ENCODE measurements at places on chromosomes 5 and 9.

GRCh38 chr5:61026004-61026403 is 81.0 kb downstream of the NDUFAF2 start:
- DNase-seq = no peak

DNA sequence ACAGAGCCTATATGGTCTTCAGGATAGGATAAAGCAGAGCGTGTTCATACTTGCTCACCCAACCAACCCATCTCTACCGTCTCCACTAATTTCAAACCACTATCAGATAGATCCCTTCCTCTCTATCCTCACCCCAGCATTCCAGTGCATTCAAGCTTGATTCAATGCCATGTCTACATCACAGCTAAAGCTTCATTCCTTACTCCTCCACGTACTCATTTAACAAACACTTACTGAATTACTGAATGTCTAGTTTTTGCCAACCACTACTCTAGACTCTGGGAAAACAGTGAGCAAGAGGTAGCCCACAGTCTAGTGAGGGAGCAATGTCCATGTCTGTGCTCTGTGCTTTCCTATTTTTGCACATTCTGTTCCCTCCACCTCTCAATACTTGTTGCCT is 163.5 kb upstream of the MSX2 start:
- DNase-seq = no peak

DNA sequence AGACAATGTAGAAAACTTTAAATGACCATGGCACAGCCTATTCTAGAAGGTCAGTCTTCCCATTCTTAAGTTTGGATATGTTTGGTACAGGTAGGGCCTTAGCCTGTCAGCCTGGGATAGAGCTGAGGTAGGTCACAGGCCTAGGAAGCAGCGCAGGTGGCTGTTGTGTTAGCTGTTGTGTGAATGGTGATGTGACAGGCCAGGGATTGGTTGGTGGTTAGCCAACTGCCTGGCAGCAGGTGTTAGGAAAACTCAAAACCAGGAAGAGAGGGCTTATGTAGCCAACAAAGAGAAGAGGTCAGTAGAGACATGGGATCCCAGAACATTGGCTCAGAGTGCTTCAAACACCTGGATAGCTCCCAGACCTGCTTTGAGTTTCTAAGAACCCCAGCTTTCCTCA is 84.2 kb downstream of the FBXO38 start:
- DNase-seq = no peak

- no peak for DNase-seq
These were observed 541.7 kb downstream of the SPOCK1 start for GRCh38 chr5:136957428-136957827.

DNA sequence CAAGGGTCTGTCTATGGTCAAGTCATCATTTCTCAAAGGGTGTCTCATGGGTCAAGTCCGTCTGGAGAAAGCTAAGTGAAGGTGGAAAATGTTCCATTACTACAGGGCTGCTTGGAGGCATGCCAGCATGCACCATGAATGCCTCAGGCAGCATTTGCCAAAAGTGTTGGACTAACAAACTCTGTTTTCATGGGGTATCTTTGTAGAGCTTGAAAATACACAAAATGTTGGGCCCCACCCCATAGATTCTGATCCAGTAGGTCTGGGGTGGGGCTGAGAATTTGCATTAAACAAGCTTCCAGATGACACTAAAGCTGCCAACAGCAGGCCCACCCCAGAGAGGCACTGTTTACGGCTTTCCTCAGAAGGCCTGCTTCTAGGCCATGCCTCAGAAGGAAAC is 75.0 kb upstream of the FRRS1L start:
- peak; percentile 28 for DNase-seq

DNA sequence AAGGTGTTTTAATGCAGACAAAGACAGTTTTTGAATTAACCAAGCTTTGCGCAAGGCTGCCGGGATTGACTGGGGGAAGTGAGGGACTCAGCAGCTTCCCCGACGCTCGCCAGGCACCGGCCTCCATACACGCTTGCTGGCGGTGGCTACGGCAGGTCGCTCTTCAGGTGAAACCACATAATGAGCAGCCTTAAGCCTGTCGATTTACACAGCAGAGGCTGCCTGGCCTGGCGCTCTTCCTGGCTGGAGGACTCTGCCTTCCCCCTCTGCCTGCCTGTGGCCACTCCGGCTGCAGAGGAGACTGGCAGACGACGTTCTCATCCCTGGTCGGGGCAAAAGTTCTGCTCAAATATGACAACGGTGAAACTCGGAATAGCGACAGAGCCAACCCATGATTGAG is 9.0 kb upstream of the NOTCH1 start:
- DNase-seq = no peak

DNA sequence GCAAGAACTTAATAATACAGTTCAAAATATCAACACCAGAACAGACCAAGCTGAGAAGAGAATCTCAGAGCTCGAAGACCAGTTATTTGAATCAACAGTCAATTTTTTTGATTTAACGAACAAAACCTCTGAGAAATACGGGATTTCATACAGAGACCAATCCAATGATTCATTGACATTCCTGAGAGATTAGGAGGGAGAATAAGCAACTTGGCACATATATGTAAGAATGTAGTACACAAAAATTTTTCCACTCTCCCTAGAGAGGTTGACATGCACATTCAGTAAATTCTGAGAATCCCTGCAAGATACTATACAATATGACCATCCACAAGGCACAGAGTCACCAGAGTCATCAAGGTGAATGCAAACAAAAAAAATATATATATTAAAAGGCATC is 1577.3 kb upstream of the C9orf72 start:
- no peak for DNase-seq

DNA sequence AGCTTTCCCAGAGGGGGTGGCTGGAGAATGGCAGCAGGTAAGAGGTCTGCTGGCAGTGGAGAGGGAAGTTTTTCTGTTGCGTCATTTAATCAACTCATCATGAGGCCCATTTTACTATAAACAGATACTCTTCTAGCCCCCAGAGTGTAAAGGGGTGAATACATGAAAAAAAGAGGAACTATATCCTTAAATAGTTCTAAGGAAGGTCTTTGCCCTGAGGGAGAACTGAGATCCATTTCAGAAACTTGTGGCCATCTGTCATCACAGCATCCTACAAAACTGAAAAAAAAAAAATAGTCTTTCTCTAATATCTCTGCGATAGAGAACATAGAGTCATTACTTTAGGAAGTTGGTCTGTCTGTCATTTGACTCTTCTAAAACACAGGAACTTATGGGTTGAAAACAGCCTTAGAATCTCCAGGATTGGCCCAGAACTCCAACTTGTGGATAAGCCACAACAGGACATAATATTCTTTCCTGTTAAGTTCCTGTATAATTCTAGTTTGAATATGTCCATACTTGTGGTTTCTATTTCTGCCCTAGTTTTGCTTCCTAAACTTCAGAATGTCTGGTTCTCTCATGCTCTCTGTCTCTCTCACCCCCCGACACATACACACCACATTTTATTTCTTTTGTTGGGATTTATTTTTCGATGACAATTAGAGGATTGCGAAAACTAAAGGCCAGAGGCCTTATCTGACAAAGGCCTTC is 238.5 kb upstream of the PIK3R1 start:
- DNase-seq = no peak

DNA sequence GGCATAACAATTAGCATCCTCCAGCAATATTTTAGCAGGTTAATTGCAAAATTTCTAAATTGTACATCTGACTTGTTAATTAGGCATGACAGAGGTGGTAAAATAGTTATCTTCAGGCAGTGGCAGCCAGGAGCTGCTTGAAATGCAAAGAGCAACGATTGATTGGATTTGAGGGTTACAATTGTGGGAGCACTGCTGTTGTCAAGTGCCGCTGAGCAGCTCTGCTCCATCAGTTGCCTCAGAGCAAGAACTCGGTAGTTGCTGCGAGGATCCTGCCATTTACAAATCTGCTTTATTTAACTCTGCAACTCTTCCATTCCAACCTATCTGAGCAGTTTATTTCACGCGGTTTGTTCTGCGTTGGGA is 12.6 kb downstream of the PBX3 start:
- no peak for DNase-seq

Measured in islet precursor cell (in vitro differentiated cells).